NAMALWA (cell line): ENCODE measurements at places on chromosomes 11 and 22.

DNA sequence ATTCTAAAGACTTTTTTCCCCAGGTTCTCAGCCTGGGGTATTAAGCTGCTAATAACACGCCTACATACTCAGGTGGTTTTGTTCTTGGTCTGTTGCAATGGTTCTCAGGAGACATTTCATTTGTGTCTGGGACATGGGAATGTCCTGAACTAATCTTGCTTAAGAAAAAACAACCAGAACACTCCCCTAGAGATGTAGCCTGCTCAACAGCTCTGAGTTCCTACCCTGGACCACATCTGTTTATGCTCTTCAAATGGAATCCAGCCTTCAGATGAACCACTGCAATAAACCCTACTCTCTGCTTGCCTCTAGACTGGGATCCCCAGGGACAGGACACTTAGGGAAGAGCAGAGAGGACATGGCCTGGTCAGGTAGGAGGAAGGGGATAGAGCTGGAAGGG lies 29.9 kb downstream of the RELT start:
- no peak for DNase-seq

- no peak for DNase-seq
Measured at GRCh38 chr11:46736615-46737014, 17.6 kb downstream of the F2 start.

DNA sequence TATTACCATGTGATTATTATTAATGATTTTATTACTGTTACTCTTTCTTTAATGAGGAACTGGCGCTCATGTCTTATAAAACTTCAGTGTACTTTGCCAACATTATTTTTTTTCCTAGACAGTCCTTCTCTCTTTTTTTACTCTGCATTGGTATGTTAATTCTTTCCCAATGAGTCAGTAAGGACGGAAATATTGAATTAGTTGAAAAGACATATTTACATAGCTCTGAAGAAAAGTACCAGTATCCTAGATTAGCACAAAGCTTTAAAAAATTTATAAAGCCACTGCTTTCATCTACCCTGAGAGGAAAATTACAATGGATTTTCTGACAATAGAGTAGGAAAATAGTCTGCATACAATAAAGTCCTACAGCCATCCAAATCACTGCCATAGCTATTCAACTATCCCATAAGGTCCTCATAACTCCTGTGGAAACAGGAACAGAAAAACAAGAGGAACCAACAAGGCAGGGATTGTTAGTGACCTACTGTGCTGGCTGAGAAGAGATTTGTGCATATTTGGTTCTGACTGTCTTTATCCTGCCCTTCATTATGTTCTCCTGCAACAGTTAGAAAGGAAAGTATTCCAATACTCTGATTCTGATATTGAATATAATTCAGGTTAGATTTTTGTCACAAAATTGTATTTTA lies 314.4 kb downstream of the AASDHPPT start:
- no peak for DNase-seq

DNA sequence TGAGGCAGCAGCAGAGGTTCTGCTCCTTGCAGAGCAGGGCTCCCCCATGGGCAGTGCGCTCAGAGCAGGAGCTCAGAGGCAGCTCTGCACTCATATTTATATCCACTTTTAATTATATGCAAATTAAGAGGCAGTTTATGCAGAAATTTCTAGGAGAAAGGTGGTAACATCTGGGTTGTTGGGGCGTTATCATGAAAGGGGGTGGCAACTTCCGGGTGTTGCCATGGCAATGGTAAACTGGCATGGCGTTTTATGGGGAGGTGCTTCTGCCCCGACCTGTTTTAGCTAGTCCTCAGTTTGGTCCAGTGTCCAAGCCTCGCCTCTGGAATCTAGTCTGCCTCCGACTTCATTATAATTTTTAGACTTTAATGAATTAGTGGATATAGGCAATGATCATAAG lies 1191.7 kb downstream of the TBC1D22A start:
- DNase-seq = peak; percentile 12

DNA sequence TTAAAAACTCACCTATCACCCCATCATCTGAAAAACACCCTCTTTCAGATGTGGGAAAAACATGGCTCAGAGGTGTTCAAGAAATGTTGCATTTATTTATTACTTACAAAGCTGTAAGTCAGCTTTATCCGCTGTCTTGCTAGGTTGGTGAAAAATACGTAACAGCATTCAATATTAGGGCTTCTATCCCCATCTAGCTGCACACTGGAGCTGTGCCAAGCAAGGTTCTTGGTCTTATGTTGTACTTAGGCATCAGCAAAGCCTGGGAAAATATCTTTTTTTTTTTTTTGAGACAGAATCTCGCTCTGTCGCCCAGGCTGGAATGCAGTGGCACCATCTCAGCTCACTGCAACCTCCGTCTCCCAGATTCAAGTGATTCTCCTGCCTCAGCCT lies 7.5 kb downstream of the SERPING1 start:
- DNase-seq = no peak

GRCh38 chr11:100892886-100893285 lies 205.8 kb downstream of the ARHGAP42 start:
- no peak for DNase-seq

DNA sequence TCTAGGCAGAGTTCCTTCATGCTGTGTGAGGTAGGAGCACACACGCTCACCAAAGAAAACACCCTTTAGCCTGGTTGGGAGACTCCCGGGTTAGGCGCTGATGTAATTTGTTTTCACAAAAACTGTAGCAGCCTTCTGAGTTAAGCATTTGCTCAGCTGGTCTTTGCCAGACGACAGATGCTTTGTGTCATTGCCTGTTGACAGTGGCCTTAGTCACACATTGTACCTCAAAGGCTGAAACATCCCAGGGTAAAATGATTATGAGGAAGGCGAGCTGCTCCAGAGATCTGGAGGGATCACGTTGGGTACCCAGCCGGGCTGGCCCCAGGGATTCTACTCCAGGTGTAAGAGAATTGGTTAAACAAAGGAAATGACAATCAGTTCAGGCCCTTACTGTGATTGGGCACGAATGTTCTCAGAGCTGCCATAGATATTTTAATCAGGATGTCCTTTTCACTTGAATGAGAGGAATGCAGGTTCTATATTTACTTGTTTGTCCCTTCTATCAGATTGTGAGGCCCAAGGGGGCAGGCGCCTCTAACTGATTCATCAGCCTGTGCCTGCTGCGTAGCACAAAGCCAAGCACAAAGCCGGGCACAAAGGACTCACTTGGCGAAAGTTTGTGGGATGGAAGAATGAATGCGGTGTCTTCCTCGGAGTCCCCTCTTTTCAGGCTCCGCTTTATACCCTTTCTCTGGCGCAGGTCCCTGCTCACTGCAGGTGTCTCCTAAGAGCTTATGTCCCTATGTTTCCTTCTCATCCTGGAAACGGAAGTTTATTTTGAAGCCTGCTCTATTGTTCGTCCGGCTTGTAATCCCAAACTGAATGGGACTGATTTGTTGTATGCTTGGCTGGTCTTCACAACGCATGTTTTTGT lies 47.1 kb downstream of the ADM start:
- no peak for DNase-seq

- DNase-seq = no peak
Measured at GRCh38 chr11:32830413-32830738, 649 bp downstream of the PRRG4 start.

DNA sequence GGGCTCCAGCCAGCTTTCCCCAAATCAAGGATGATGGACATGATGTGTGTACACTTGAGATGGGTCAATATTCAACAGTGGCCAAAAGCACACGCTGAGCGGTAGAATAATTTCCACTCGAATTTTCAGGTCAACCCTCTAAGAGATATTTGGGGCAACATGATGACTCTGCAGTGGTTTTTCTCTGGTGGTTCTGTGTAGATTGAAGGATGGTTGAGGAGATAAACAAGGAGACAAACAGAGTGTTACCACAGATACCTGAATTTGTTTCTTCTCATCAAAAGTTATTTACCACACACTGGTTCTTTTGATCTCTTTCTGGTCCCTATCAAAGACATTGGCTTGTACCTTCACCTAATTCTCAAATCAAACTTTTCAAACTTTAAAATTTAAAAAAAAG lies 242.0 kb downstream of the ETS1 start:
- DNase-seq = no peak
